ENCODE measurements at places on chromosomes 12 and 14.

DNA sequence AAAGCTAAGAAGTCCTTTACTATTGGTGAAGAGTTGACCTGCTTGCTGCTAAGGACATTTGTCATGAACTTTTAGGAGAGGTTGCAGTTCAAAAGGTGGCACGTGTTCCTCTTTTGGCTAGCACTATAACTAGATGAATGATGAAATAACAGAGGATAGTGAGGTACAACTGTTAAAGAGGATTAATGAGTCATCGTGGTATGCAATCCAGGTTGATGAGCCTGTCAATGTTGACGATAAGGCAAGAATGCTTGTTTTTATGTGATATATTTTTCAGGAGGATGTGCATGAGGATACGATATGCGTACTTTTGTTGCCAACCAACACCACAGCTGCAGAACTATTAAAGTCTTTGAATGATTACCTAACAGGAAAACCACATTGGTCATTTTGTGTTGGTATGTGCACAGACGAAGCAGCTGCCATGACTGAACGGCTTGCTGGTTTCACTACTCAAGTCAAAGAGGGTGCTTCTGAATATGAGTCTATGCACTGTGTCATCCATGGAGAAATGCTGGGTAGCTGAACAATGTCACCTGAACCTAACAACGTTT, 10.6 kb downstream of the CEP128 start:
- DNase-seq = peak; percentile 3

DNA sequence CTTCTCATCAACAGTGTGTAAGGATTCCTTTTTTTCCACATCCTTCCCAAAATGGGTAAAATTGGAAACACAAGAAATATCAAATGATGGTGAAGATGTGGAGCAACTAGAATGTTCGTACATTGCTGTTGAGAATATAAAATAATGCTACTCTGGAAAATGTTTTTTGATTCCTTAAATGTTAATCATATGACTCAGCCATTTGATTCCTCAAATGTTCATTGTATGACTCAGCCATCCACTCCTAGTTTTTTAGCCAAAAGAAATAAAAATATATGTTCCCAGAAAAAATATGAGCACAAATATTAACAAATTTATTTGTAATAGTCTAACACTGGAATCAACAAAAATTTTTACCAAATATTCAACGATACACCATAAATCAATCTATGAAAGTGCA, 1108.6 kb downstream of the LRFN5 start:
- no peak for DNase-seq

GRCh38 chr12:118682656-118683055, 298.7 kb upstream of the SRRM4 start:
- DNase-seq = no peak

- DNase-seq = no peak
Measured at GRCh38 chr14:89455412-89455811, 38.4 kb upstream of the FOXN3 start.

- DNase-seq = peak; percentile 65
Measured at GRCh38 chr12:102169922-102170621, 27.6 kb downstream of the PMCH start.

DNA sequence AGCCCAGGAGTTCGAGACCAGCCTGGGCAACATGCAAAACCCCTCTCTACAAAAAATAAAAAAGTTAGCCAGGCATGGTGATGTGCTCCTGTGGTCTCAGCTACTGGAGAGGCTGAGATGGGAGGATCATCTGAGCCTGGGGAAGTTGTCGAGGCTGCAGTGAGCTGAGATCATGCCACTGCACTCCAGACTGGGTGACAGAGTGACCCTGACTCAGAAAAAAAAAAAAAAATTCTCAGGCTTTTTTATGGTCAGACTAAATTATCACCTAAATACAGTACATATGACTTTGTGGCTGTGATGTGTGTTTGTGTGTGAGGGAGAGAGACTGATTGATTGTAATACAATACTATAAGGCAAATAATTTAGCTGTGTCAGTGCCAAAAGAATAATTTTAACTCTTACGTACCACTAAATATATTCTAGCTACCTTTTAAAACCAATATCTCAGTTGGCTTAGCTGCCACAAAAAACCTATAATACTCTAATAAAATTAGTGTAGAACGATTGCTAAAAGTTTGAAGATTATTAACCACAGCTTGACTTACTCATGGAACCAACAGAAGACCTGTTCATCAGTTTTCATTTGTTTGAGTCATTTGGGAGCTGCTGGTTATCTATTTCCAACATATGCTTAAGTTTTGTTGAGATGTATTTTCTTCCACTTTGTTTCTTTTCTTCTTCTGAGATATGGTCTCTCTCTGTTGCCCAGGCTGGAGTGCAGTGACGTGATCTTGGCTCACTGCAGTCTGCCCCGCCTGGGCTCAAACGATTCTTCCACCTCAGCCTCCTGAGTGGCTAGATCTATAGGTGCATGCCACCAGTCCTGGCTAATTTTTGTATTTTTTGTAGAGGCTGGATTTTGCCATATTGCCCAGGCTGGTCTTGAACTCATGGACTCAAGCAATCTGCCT, 58.0 kb downstream of the DIP2B start:
- DNase-seq = no peak

DNA sequence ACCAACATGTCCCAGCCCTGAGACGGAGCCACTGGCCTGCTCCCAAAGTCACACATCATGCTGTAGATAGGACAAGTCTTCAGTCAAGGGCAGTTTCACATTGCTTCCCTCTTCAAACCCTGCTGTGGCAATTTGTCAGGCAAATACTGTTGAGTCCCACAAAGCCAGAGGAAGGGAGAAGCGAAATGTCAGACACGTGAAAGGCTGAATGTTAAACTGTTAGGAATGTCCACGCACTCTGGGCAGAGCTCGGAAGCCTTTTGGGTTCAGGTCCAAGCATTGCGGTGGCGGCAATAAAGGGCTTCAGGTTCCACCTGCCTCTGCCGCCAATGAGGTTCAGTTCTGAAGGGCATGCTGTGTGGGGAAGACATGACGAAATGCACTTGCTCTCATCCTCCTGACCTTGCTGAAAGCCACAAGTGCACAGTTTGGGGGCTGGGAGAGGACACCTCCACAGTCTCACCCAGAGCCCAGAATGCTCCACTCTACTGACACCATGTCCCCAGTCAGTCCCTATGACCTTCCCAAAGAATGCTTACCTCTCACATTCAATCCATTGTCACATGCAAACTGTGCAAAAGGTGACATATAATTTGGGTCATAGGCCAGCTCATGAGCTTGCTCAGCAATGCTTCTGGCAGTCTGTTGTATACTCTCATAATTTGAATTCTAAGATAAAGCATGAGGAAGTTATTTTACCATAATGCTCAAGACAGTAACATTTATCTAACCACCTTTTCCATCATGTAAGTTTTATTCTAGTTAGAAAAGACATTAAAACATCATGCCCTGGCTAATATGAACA, 35.7 kb downstream of the RAD9B start:
- DNase-seq = no peak

- DNase-seq = no peak
Measured at GRCh38 chr12:111424793-111425251, 19.1 kb downstream of the SH2B3 start.

GRCh38 chr12:117069926-117070900, 29.0 kb downstream of the TESC start:
- no peak for DNase-seq

DNA sequence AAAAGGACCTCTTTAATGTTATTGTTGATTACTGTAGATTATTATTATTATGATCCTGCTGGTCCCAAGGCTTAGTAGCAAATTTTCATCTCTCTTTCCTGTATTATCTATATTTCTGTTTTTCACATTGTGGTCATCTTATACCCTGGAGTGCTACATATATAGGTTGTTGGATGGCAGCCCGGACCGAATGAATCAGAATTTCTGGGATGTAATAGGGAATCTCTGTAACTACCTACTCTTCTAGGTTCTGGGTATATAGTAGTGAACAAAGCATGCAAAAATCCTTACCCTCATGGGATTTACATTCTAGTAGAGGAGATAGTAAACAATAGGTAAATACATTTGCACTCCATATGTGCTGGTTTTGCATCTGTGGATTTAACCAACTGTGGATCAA, 31.4 kb downstream of the NUBPL start:
- DNase-seq = no peak

- DNase-seq = no peak
Measured at GRCh38 chr12:114397978-114398881, 7.7 kb downstream of the TBX5 start.

GRCh38 chr12:100200463-100201181, at the start of gene ACTR6:
ACTR6 (plus strand) TSS chr12:100200815; CDS start chr12:100200852, 37 bp downstream.
- peak; percentile 97 for DNase-seq

- no peak for DNase-seq
Measured at GRCh38 chr14:64899958-64900357, 14.3 kb upstream of the CHURC1 start.

- no peak for DNase-seq
Measured at GRCh38 chr12:105280966-105281693, 45.2 kb upstream of the APPL2 start.

GRCh38 chr14:89908712-89909450, 45.6 kb downstream of the EFCAB11 start:
- DNase-seq = no peak

GRCh38 chr12:13000616-13000924, 505 bp upstream of the HEBP1 start:
- no peak for DNase-seq

DNA sequence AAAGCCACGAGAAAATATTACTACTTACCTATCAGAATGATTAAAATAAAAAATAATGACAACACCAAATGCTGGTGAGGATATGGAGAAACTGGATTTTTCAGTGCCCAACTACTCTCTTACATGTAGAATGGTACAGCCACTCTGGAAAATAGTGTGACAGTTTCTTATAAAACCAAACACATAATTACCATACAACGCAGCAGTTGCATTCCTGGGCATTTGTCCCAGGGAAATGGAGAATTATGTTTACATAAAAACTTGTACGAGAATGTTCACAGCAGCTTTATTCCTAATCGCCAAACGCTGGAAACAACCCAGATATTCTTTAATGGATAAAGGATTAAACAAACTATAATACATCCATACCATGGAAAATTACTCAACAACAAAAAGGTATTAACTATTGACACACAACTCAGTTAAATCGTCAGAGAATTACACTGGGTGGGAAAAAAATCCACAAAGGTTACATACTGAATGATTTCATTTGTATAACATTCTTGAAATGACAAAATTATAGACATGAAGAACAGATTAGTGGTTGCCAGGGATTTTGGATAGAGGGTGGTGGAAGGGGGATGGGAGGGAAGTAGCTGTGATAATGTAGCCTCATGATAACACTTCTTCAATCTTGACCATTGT, 35.4 kb downstream of the TAOK3 start:
- DNase-seq = peak; percentile 79

DNA sequence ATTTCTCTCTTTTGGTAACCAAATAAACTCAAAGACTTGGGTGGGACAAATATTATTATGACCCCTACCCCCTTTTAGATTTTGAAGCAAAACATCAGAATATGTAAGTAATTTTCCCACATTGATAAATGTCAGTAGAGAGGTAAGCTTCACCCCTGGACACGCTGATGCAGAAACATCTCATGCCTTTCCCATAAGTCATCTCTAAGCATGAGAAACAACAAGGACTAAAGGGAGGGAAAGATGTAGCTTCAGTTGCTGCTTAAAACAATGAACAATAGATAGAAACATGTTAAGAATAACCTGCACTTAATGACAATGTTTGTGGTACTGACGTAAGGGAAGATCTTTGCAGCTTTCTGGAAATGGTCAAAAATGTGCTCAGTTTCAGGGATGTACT, 56.3 kb upstream of the SLC8A3 start:
- no peak for DNase-seq

- no peak for DNase-seq
Measured at GRCh38 chr12:2391740-2392331, 339.0 kb downstream of the CACNA1C start.

- DNase-seq = no peak
Measured at GRCh38 chr14:88668448-88669116, 105.7 kb downstream of the ZC3H14 start.

DNA sequence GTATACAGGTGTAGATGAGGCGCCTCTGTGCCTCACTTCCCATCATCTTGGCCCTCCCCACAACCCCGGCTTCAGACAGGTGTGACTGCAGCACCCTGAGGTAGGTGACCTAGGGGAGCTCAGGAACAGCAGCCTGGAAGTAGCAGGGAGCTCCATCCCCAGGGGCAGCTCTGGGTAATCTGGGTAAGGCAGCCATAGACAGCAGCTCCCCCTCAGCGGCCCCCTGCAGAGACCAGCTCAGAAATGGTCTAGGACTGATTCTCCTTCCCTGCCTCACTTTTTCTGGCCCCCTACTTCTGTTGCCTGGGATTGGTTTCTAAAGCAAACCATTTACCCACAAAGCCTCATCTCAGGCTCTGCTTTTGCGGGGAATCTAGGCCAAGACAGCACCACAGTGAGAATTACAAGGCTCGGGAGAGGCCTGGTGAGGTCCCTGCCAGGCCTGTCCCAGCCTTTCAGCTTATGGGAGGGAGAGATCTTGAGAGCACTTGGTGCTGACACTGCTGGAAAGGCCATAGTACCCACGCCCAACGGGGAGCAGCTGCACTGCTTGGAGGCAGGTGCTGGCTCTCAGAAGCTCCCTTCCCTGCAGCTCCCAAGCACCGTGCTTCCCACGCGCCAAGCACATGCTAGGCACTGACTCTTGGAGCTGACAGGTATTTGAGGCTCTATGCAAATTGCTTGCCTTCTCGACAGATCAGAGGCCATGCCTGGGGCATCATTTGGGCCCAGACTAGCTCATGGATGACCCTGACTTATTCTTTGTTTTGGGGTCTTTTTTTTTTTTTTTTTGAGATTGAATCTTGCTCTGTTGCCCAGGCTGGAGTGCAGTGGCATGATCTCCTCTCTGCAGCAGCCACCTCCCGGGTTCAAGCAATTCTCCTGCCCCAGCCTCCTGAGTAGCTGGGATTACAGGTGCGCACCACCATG, 45.1 kb upstream of the TRAF3 start:
- no peak for DNase-seq

DNA sequence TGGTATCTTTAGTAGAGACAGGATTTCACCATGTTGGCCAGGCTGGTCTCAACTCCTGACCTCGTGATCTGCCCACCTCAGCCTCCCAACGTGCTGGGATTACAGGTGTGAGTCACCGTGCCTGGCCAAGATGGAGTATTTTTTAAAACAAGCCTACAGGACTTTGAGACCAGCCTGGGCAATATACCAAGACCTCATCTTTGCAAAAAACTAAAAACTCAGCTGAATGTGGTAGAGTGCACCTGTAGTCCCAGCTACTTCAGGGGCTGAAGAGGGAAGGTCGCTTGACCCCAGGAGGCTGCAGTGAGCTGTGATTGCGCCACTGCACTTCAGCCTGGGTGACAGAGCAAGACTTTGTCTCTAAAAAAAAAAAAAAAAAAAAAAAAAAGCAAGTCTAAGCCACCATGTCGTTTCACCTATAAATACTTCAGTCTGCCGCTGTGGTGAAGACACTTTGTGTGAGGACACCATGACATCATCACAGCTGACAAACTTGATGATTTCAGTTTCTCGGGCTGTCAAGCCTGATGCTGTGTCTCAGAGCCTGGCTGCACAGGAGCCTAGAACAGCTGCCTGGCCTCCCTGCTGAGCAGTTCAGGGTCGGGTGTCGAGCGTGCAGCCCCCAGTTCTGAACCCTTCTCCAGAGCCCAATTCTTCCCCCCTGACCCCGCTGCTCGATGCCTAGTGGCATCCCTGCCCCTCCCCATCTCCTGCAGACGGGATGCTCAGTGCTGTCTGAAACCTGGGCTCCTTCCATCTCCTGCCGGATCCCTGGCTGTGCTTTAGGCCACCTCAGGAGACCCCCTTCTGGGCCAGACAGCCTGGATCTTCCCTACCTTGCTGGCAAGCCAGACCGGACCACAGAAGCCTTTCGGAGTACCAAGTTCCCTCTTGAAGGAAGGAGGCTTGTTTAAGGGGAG, 119.2 kb upstream of the EVL start:
- DNase-seq = no peak
